ENCODE measurements at places on chromosomes 3 and 15.

DNA sequence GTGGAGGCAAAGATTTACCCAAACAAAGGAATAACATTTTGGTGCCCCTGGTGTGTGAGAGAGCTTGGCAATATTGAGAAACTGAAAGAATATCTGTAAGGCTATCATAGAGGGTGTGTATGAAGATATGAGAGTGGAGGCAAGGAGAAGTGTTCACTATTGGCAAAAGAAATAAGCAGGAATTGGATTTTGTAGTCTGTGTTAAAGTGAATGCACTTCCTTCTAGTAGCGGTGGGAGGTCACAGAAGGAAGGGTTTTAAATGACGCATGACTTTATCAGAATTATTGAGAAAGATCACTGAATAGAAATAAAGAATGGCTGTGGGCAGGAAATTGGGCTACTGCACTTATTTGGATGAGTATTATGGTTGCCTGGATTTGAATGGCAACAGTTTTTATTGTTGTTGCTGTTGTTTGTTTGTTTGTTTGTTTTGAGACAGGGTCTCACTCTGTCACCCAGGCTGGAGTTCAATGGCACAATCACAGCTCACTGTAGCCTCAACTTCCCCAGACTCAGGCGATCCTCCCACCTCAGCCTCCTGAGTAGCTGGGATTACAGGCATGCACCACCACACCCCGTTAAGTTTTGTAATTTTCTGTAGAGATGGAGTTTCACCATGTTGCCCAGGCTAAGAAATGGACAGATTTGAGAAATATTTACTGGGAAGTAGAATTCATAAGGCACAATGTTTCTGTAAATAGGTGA lies 16.3 kb downstream of the MME start:
- no peak for DNase-seq

DNA sequence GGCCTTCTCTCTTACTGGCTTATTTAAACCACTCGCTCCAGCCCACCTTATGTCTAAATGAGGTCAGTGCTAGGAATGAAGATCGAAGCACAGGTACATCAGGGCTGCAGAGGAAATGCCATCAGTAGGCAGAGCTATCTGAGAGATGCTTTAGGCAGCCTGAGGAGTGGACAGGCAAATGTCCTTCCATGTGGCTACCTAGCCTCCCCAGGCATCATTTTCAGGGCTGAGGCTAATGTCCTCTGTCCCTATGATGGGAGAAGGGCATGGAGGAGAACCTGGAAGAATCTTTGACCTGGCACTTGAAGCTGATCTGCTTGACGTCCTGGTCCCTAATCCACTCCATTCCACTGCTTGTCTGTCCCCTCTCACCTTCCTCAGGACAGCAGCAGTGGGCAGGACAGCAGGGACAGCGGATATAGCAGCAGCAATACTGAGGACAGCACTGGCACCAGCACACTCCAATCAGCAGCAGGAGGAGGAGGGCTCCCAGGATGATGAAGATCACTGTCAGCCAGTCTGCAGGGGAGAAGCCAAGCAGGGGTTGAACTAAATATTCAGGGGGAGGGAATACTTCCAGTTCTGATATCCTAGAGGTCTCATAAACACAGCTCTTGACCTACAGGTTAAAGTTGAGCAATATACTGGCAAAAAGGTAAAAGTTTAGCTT lies 21.0 kb downstream of the ILDR1 start:
- DNase-seq, result no peak

DNA sequence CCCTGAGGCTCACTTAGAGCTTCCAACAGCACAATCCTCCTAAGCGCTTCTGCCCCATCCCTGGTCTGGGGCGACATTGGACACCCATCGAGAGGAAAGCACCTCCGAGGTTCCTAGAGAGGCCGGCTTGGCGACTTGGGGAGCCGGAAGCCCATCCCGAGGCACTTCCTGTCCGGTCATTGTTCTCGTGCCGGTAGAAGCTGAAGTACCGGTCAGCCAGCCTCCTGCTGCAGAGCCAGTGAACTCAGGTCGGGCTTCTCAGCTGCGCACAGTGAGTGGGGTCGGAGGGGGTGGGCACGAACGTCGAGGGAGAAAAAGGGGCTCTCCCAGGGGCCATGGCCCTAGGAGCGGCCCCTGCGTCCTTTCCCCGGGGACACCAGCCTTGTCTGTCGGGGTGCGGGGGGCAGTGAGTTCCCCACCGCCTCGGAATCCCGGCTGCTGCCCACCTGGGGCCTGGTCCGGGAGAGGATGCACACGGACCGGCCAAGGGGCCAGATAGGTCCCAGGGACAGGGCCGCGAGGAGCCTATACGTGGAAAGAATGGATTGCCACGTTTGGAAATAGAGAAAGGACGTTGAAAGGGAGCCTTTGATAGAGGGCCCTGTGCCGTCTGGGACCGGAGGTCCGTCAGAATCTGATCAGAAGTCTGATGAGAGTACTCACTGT lies at the start of gene ZNF35:
ZNF35 (plus strand) TSS at position 169 of the 666 bp plus-strand sequence. CDS start 2,336 bp downstream, outside the sequence.
- DNase-seq, result peak; percentile 58

DNA sequence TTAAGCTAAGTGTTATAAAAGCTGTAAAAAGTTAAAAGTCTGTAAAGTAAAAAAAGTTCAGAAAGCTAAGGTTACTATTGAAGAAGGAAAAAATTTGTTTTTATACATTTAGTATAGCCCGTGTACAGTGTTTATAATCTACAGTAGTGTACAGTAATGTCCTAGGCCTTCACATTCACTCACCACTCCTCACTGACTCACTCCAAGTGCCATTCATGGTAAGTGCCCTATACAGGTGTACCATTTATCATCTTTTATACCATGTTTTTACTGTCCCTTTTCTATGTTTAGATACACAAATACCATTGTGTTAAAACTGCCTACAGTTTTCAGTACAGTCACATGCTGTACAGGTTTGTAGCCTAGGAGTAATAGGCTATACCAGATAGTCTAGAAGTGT lies 8.8 kb downstream of the CCDC71 start:
- no peak for DNase-seq

GRCh38 chr15:73792415-73792814 lies 39.3 kb upstream of the INSYN1 start:
- no peak for DNase-seq
